ENCODE measurements at places on chromosomes 3 and 15. TPM values are rescaled to one million over a fixed set of nuclear protein-coding genes. Genes with fewer than 3 reads are reported as not detected.

DNA sequence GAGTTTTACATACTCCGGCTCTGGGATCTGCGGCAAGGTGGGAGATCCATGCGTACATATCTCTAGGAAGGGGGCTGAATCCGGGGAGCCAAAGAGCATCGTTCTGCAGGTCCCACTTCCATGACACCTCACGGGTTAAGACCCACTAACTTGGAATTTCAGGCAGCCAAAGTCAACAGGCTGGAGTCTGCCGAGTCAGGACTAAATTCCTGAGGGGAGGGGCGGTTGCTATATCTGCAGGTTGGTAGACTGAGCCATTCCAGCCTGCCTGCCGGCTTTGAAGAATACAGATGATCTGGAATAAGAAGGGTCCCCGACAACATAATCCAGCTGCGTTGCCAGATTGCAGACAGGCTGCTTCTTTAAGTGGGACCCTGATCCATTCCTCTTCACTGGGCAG lies 65.4 kb upstream of the PEX5L start:
- no peak for DNase-seq

GRCh38 chr3:161413127-161413854 lies 42.0 kb upstream of the SPTSSB start:
- DNase-seq, result peak; percentile 56

GRCh38 chr15:27336676-27337075 lies 365.7 kb downstream of the GABRG3 start:
- no peak for DNase-seq

GRCh38 chr15:99857836-99858235 lies 124.6 kb upstream of the LYSMD4 start:
- no peak for DNase-seq

- no peak for DNase-seq
Observed at GRCh38 chr3:81459733-81460132, 301.7 kb downstream of the GBE1 start.

GRCh38 chr3:111215481-111215880 lies 143.9 kb downstream of the NECTIN3 start:
- no peak for DNase-seq

DNA sequence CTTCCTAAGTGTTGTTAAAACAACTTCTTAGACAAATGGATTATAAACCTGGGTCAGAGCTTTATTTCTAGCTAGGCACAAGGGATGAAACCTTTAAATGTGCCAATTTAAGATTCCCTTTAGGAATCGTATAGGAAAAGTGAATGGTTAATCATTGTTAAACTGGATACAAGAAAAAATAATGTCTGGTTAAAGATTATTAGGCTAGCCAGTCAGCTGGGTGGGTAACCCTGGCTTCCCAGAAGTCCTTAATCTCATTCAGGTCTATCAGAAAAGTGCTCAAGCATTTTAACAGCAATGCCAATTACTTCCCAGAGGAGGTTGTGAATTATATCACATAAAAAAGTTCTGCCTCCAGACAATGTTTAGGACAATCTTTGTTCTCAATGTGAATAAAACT lies 37.6 kb downstream of the NANOGP8 start:
- no peak for DNase-seq

GRCh38 chr3:136753326-136753939 lies 1.3 kb upstream of the STAG1 start:
- DNase-seq, result no peak

- no peak for DNase-seq
Observed at GRCh38 chr3:15636028-15636709, 34.6 kb downstream of the BTD start.

DNA sequence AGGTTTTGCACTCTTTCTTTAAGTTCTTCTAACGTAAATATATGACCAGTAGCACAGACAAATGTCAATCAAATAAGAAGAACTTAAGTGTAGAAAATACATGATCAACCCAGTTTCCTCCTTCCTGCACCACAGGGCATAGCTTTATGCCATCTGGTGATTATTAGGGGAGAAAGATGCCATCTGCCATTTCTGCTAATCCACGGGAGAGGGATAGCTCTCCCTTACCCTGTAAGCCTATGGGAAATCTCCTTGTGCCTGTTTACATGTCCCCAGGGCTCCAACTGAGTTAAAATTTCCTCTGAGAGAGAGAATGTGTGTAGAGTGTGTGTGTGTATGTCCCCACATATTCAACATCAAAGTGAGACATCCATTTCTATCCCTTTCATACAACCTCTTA lies 135.9 kb downstream of the RSL24D1 start:
- DNase-seq, result no peak

DNA sequence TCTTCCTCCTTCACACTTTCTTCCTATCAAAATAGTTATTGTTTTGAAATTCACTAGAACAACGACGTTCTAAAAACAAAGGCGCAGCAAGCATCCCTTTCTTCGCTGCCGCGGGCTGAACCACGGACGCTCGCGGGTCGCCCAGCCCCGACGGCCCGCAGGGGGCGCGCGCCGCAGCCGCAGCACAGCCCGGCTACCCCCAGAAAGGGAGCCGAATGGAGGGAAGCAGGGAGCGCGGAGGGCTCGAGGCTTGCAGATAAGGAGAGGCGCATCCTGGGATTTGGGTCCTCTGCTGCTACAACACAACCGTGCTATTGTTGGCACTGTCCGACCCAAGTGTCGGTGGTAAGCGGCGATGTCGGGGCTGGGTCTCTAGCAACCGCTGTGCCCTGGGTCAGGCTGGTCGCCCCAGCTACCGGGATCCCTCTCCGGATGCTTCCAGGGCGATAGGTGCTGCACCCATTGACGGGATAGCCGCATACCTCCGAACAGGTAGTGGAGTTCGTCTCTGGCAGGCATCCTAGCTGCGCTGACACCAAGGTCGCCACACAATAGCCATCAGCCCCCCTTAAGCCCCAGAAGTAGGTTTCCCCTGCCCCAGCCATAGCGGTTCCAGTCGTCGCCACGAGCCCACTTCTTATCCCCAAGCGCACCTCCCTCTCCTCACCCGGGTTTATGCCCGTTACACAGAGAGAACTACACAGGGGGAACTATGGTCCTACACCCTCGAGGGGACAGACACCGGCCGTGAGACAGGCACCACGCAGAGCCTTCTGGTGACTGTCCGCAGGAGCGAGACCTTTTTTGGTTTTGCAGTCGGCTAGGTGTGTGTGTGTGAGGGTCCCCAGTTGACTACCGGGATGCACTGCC lies 6.0 kb downstream of the ONECUT1 start:
- no peak for DNase-seq

- no peak for DNase-seq
Observed at GRCh38 chr15:38041576-38041975, 107.1 kb downstream of the TMCO5A start.

DNA sequence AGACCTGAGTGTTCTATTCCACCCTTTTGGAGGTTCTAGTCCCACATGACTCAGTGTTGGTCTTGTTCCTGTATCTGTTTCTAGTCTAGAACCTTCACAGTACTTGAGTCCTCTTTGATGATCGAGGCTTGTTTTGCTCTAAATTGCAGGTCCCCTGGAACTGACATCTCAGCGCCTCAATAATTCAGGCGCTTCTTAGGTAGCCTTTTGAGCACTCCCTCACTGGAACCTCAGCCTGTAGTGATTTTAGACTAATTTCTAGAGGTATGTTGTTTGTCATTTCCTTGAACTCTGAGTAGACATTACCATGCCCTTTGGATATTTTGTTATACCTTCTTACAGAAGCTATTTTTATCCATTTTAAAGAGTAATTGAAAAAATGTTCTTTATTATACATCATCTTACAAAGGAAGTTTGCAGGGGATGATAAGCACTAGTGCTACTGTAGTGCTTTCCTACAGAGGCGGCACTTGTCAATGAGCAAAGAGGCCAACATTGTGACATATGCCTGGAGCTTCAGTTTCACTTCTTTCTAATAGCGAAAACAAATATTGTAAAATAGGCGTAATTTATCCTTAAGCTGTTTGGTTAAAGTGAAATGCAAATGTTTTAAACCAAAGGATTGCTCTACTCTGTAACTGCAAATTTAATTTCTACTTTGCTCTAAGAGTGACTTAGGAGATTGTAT lies 75.7 kb downstream of the EFL1 start:
- no peak for DNase-seq

DNA sequence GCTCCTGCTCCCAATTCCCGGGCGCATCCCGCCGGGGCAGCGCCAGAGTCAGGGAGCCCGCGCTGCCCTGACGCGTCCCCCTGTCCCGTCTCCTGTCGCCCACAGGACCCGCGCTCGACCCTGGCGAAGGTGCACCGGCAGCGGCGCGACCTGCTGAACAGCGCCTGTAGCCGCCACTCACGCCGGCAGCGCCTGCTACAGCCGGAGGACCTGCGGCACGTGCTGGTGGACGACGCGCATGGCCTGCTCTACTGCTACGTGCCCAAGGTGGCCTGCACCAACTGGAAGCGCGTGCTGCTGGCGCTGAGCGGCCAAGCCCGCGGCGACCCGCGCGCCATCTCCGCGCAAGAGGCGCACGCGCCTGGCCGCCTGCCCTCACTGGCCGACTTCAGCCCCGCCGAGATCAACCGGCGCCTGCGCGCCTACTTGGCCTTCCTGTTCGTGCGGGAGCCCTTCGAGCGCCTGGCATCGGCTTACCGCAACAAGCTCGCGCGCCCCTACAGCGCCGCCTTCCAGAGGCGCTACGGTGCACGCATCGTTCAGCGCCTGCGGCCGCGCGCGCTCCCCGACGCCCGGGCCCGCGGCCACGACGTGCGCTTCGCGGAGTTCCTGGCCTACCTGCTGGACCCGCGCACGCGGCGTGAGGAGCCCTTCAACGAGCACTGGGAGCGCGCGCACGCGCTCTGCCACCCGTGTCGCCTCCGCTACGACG lies 16.9 kb downstream of the C3orf22 start:
- peak; percentile 9 for DNase-seq

DNA sequence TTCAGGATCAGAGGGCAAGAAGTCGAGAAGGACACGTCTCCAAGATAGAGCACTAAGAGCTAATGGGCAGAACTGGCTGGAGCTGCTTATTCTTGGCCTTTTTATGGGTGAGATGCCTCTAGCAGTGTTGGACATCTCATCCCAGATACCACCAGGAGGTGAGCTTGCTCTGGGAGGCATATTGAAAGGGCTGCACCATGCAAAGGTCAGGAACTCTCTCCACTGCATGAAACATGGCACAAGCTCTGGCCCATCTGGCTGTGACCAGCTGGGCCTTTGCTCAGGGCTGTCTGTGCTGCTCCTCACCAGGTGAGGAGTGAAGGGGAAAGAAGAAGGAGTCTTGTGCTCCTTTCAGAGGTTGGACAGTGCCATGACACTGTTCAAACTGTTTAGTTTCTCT lies 188.7 kb downstream of the THSD4 start:
- DNase-seq, result no peak

DNA sequence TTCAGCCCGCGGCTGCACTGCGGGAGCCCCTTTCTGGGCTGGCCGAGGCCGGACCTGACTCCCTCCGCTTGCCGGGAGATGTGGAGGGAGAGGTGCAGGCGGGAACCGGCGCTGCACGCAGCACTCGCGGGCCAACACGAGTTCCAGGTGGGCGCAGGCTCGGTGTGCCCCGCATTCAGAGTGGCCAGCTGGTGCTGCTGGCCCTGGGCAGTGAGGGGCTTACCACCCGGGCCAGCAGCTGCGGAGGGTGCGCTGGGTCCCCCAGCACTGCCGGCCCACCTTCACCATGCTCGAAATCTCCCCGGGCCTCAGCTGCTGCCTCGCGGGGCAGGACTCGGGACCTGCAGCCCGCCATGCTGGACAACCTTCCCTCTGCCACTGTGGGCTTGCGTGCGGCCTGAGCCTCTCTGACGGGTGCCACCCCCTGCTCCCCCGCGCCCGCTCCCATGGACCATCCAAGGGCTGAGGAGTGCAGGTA lies 733.5 kb upstream of the CCDC54 start:
- DNase-seq, result no peak

DNA sequence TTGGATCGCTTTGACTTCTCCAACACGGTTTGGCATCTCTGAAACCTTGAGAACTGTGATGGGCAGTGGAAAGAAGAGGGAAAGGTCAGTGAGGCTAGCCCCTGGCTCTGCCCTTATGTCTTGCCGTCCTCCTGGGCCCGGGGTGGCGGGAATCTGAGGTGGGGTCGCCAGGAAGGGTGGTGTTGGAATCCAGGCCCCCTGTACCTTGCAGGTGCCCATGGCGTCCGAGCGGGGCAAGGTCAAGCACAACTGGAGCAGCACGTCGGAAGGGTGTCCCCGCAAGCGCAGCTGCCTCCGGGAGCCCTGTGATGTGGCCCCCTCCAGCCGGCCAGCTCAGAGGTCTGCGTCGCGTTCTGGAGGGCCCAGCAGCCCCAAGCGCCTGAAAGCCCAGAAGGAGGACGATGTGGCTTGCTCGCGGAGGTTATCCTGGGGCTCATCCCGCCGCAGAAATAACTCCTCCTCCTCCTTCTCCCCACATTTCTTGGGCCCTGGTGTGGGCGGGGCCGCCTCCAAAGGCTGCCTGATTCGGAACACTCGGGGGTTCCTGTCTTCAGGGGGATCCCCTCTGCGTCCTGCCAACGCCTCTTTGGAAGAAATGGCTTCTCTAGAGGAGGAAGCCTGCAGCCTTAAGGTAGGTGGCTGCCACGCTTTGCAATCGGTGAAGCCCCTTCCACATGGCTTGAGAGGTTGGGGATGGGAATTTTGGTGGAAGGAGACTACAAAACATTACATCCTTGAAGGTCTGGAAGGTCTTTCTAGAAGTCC lies 907 bp downstream of the TATDN2 start:
- DNase-seq, result no peak

DNA sequence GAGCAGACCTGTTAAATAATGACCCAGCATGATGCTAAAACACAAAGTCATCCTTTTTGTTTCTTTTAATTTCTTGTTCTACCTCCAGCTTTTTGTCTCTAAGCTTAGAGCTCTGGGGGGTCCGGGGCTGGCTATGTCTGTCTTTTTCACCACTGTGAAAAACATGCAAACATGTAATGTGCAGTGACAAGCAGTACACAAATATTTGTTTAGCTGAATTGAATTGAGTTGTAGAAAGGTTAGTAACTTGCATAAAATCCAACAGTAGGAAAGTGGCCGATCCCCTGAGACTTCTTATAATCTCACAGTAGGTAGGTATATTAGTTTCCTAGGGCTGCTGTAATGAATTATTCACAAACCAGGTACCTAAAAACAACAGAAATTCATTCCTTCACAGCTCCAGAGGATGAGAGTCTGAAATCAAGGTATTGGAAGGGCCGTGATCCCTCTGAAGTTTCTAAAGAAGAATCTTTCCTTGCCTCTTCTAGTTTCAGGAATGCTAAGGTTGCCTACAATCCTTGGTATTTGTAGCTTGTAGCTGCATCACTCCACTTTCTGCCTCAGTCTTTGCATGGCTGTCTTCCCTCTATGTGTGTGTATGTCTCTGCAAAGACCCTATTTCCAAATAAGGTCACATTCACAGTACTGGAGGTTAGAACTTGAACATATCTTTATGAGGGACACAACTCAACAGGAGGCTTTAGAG lies 32.7 kb downstream of the ARL14 start:
- no peak for DNase-seq

- no peak for DNase-seq
Observed at GRCh38 chr3:129429602-129430001, 1.2 kb upstream of the EFCAB12 start.

- DNase-seq, result no peak
Observed at GRCh38 chr3:65588884-65589283, 449.8 kb downstream of the MAGI1 start.

Gene DTX3L
- 29.2 TPM for total RNA-seq

Gene CISH
- 5.4 TPM for total RNA-seq

Gene DGKG
- 2.1 TPM for total RNA-seq

Gene CCDC13
- 2.9 TPM for total RNA-seq

Gene FBLN2
- total RNA-seq, result 43.5 TPM

Gene CTXN2
- total RNA-seq, result not detected

Gene EPHA6
- total RNA-seq, result 1.2 TPM

Gene C3orf85
- total RNA-seq, result not detected

Gene MTHFS
- 19.0 TPM for total RNA-seq

Gene ATXN7
- 37.4 TPM for total RNA-seq

Gene PDZRN3
- 36.0 TPM for total RNA-seq

Gene ZNF80
- total RNA-seq, result not detected

All from breast epithelium (tissue), 4 donors.